HepG2 (cell line): ENCODE measurements at places on chromosomes 4 and X. TPM values are rescaled to one million over a fixed set of nuclear protein-coding genes. Genes with fewer than 3 reads are reported as not detected.
A peak's percentile ranks its signal among the peaks of the same experiment; 100 is the strongest.

The BRCC3 gene
- total RNA-seq: 24.3 and 44.2 TPM in 2 replicates

The VCX2 gene
- not detected in 2 replicates for total RNA-seq

The ANK2 gene
- total RNA-seq: 15.1 and 18.6 TPM in 2 replicates

The GC gene
- total RNA-seq: 0.35 TPM in 1 of 2 replicates, not detected in the other

The SULT1B1 gene
- 0.20 and 0.21 TPM in 2 replicates for total RNA-seq

The GNRHR gene
- not detected in 2 replicates for total RNA-seq

The TMPRSS11A gene
- total RNA-seq: not detected in 2 replicates

The ARHGAP36 gene
- total RNA-seq: not detected in 2 replicates

The AGA gene
- total RNA-seq: 12.2 and 22.3 TPM in 2 replicates

The TRPC5OS gene
- total RNA-seq: not detected in 2 replicates

The ART3 gene
- not detected in 2 replicates for total RNA-seq

The SSX3 gene
- total RNA-seq: not detected in 2 replicates

The HNRNPH2 gene
- 56.9 and 80.1 TPM in 2 replicates for total RNA-seq

The SMIM10 gene
- not detected in 2 replicates for total RNA-seq

The MMRN1 gene
- total RNA-seq: not detected in 2 replicates

The RBM47 gene
- total RNA-seq: 2.5 and 3.9 TPM in 2 replicates

The CXCL8 gene
- total RNA-seq: 4.9 and 7.8 TPM in 2 replicates

The CFAP99 gene
- total RNA-seq: not detected in 2 replicates

GRCh38 chrX:136589966-136590365 is 58.0 kb downstream of the VGLL1 start:
- DNase-seq: no peak

GRCh38 chrX:40303256-40304077 is 205.7 kb upstream of the BCOR start:
- no peak for DNase-seq

GRCh38 chr4:15255537-15255936 is 172.3 kb upstream of the C1QTNF7 start:
- DNase-seq: no peak

- no peak for DNase-seq
Observed at GRCh38 chr4:97500423-97500822, 642.9 kb downstream of the STPG2 start.

GRCh38 chrX:19889582-19890342 is 2.4 kb upstream of the SH3KBP1 start:
- DNase-seq: peak; percentile 88

- DNase-seq: no peak
Observed at GRCh38 chr4:6307230-6307629, 37.6 kb downstream of the WFS1 start.

- no peak for DNase-seq
Observed at GRCh38 chr4:145719752-145720624, 40.0 kb downstream of the C4orf51 start.

DNA sequence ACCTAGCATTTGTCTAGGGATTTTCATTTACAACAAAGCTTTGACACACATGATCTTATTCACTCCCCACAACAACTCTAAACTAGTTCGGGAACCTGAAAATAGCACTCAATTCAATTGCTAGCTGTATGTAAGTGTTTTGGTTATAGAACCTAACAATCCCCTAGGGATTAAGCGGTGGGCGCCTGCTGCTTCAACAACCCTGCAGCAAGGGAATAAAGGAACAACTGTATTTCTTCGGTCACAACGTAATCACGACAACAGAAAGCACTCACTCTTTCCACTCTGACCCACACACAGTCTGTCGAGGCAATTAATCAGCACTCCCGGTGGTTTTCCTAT is 674 bp upstream of the DIAPH2 start:
- peak; percentile 0 for DNase-seq

- DNase-seq: no peak
Observed at GRCh38 chrX:111262086-111262485, 8.2 kb downstream of the CAPN6 start.

- DNase-seq: no peak
Observed at GRCh38 chr4:174494726-174495125, 27.6 kb downstream of the HPGD start.

DNA sequence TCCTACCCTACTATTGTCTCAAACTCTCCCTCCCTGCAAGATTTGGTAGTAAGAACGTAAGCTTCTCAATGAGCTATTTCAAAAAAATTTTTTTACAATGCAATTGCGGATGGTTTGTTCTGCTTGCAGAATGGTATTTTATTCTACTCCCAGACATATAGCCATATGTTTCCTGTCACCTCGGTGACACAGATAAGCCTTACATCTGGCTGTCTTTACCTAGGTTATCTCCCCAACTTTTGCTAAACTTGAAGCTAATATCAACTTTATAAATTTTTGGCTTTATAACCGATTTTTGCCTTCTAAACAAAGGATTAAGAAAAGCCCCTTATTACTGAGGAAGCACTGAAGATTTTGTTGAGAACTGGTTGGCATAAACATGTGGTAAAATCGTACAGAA is 331.5 kb downstream of the TENM3 start:
- DNase-seq: no peak

GRCh38 chrX:1248331-1249061 is 20.1 kb upstream of the CSF2RA start:
- peak; percentile 7 for DNase-seq

GRCh38 chr4:152910521-152910920 is 25.6 kb upstream of the FHDC1 start:
- DNase-seq: no peak

DNA sequence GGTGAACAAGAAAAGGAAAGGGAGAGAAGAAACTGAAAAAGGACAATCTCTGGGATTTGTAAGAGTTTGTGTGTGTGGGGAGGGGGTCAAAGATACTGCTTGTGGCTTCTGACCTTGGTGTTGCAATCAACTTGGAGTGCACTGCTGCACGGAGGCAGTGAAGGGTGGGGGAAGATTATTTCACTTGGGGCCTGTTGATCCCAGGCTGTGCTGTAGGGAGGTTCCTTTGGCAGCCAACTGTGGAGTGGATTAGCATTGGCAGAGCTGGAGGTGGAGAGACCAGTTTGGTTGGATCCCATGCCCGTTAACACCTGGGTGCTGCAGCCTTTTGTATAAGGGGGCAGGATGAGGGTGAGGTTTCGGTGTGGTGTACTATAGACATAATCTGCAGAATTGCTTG is 38.2 kb downstream of the AFF1 start:
- peak; percentile 72 for DNase-seq

DNA sequence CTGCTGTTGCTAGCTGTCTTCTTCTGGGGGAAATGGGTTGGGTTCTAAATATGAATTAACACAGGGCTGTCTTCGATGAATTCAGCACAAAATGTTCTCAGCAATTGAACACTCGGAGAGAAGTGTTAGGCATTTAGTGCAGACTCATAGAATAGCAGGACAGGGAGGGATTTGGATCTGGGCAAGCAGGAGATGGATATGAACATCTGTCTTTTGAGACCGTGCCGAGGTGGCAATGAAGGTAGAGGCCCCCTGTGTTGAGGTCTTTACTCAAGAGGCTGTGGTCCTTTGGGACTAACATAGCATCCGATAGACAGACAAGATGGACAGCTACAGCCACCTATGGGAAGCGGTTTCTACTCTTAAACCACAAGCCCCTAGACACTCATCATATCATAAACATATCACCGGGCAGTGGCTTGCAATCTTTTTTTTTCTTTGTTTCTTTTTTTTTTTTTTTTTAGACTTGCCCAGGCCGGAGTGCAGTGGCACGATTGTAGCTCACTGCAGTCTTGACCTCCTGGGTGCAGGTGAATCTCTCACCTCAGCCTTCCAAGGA is 6.7 kb downstream of the CD99 start:
- no peak for DNase-seq

- DNase-seq: no peak
Observed at GRCh38 chrX:3181846-3182245, 140.6 kb downstream of the ARSF start.

- no peak for DNase-seq
Observed at GRCh38 chrX:67582436-67582835, 38.6 kb downstream of the AR start.
